EH (cell line): ENCODE measurements at places on chromosomes 1 and 21.
A peak's percentile ranks its signal among the peaks of the same experiment; 100 is the strongest.

DNA sequence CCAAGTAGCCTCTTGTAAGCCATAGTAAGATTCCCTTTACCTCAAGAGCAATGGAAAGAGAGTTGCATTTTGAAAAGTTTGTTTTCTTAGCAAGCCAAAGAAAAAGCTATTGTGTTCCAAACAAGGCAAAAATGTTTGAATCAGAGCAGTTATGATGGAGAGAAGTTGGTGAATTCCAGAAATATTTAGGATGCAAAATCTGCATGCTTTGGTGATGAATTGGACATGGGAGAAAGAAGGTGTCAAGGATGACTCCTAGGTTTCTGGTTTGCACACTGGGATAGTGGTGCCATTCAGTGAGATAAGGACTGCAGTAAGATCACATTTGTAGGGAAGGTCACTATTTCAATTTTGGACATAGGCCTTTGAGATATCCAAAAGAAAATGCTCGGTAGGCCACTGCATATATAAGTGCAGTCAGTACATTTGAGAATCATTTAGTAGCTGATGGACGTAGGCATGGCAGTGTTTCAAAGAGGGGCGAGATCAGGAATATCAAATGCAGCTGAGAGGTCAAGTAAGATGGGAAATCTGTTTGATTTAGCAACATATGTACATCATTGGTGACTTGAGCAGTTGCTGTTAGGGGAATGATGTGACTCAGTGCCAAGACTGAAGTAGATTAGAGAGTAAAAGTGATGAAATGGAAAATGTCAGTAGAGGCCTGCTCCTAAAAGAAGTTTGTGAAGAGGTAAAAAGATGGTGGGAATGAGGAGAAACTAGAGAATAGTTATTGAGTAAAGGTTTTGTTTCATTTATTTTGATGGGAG, 33.9 kb upstream of the GPR25 start:
- DNase-seq, result peak; percentile 83

DNA sequence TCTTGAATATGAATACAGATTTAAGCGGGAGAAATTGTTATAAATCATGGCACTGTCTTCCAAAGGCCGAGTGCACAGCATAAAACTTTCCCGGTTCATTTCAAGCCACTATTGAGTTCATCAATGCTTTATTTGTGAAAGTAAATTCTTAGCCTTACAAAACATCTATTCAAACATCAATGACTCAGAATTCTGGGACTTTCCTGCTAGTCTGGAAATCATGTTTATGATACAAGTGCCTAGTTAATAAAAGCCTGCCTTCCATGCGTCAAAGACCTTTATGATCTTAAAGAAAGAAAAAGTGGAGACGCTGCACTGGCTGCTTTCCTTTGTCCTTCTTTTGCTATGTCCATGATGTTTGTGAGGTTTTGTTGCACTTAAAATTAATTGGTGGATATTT, 137.7 kb downstream of the SETD4 start:
- peak; percentile 15 for DNase-seq

DNA sequence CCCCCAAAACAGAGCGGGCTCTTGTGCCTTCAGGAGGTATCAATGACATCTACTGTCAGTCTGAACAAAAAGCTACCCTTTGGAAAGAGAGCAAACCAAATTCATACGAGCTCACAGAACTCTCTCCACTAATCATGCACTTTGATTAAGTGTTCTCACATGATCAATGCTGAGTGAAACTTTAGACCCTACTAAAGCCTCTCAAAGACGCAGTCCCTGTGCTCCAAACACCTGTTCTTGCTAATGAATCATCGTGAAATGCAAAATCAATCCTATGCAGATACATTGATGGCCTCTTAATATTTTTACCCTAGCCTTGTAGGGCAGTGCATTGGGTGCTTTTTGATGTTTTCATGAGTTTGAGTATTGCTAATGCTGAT, 113.4 kb downstream of the ZBTB18 start:
- no peak for DNase-seq

GRCh38 chr21:32413697-32414578, 1.4 kb downstream of the EVA1C start:
- peak; percentile 57 for DNase-seq
